ENCODE measurements at places on chromosomes 3 and 15. TPM values are rescaled to one million over a fixed set of nuclear protein-coding genes. Genes with fewer than 3 reads are reported as not detected.

CD86 gene
- total RNA-seq: 1.9 TPM

BCL2A1 gene
- 3.1 TPM for total RNA-seq

PARP15 gene
- 1.7 TPM for total RNA-seq

CLDN18 gene
- 21.0 TPM for total RNA-seq

RASGRP1 gene
- 4.4 TPM for total RNA-seq

CTXND1 gene
- total RNA-seq: 0.59 TPM

ACVR2B gene
- total RNA-seq: 3.9 TPM

GOLGA8R gene
- 2.6 TPM for total RNA-seq

WDR53 gene
- 4.3 TPM for total RNA-seq

PXYLP1 gene
- 7.5 TPM for total RNA-seq

SMAD6 gene
- 104 TPM for total RNA-seq

RAB43 gene
- total RNA-seq: 8.2 TPM

AP3B2 gene
- total RNA-seq: not detected

B3GNT5 gene
- 1.7 TPM for total RNA-seq

CLRN1 gene
- not detected for total RNA-seq
